Uterus (tissue), 4 donors: ENCODE measurements at places on chromosomes 7 and 10. TPM values are rescaled to one million over a fixed set of nuclear protein-coding genes. Genes with fewer than 3 reads are reported as not detected.

PRR15 gene
- total RNA-seq: 2.3 TPM

SORCS1 gene
- 7.4 TPM for total RNA-seq

SMKR1 gene
- total RNA-seq: 0.35 TPM

TFEC gene
- 3.1 TPM for total RNA-seq

RTKN2 gene
- 12.0 TPM for total RNA-seq
